ENCODE measurements at places on chromosomes 12 and 14.

GRCh38 chr14:64266239-64266638 is 27.9 kb downstream of the ESR2 start:
- no peak for DNase-seq

DNA sequence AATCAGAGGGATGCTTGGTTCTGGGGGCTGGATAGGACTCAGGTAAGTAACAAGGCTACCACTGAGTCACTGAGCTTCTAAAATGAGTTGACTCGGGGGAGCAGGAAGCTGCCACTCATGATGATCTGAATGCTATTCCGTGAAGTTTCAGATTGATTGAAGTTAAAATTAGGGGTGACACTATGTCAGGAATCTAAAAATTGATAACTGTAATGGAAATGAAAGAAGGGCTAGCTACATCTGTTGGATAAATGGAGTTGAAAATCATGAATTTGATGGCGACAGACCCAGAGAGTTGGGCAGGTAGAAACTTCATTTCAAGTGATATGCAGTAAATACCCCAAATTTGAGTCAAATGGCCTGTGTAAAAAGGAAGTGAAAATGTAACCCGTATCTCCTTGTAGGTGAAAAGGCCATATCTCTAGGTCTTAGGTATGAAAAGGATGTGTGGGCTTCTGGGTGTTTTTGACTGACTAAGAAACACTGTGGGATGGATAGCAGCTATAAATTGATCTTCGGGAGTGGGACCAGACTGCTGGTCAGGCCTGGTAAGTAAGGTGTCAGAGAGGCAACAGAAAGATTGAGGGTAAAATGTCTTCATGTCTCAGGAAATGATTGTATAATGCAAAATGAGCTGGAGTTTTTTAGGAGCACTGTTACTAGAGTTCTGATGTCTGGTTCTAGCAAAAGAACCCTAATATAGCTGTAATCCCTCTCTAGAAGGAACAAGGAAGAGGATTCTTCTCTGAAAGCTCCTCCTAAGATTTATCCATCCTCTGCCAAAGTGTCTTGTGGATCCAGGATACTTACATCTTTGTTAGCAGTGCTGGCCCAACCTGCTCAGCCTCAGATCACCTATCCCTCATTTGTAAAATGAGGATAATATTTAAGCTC is 57.3 kb downstream of the DAD1 start:
- peak; percentile 65 for DNase-seq

- no peak for DNase-seq
Measured at GRCh38 chr14:99245564-99246511, 26.2 kb downstream of the BCL11B start.

DNA sequence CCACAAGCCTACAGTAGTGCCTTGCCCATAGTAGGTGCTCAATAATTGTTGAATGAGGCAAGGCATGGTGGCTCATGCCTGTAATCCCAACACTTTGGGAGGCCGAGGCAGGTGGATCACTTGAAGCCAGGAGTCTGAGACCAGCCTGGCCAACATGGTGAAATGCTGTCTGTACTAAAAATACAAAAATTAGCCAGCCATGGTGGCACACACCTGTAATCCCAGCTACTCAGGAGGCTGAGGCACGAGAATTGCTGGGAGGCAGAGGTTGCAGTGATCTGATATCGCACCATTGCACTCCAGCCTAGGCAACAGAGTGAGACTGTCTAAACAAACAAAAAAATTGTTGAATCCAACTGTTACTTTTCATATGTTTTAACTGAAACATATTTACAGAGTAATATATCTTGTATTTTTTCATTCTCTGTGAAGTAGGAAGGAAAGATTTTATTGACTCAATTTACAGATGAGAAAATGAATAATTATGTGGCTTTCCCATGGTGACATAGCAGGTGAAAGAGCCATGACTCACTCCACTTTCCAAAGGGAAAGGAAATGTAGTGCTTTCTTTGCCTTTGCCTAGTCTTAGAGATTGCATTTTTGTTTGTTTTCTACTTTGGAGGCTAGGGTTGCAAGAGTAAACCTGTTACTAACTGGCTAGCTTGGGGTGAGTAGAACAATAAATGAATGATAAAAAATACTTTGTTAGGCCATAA is 95.4 kb upstream of the SLC38A4 start:
- DNase-seq: no peak

- DNase-seq: no peak
Measured at GRCh38 chr12:21906919-21907493, 34.2 kb downstream of the ABCC9 start.

DNA sequence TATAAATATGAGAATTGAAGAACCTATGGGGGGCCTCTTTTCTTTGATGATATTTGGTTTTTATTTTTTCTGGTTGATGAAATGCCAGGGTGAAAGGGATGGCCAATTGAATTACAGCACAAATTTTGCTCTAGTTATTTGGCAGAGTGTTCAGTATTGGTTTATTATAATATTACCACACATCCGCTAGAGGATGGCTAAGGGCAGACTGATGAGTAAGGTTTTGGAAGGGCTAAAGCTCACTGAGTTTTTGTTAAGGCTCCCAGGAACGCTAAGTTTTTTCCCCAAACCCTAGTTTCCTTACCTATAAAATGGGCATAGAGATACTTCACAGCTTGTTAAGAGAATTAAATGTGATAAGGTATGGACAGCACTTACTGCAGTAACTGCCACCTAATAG is 34.3 kb upstream of the LRRC10 start:
- DNase-seq: no peak

- no peak for DNase-seq
Measured at GRCh38 chr12:122975790-122976647, 975 bp downstream of the OGFOD2 start.

GRCh38 chr12:3085341-3086139 is 8.4 kb downstream of the TSPAN9 start:
- no peak for DNase-seq

DNA sequence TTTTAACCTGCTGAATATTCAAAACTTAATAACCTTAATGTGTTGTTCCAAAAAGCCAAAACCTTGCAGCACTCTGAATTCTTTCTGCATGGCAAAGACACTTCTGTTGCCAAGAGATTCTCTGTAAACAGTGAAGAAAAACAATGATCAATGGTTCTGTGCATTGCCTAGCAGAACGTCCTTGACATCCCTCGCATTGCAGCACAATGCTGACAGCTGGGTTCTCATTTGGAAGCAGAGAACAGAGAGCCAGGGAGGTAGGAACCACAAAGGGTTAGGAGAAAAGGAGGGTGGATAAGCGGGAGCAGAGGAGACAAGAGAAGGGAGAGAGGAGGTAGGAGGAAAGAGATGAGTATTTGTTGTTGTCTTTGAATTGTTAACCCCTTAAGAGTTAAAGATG is 501.1 kb downstream of the NAV3 start:
- DNase-seq: no peak

DNA sequence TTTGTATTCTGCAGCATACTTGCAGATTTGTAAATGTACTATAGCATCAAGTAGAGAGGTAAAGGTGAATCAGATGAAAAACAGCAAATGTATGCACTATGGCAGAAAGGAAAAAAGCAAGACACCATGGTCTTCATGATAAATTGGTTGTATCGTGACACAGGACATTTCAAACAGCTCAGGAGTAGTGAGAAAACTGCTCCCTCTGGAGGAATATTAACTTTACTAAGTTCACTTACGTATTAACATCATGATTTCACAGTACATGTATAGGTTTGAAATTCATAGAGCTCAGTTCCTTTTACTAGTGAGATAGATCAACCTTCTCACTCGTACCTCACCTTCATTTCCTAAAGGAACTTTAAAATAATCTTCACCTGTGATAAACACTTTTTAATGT is 6.5 kb downstream of the MBIP start:
- DNase-seq: no peak

GRCh38 chr14:105864116-105864515 is 337.7 kb downstream of the TMEM121 start:
- no peak for DNase-seq

- no peak for DNase-seq
Measured at GRCh38 chr12:47825173-47825639, 5.5 kb upstream of the HDAC7 start.

GRCh38 chr14:94048691-94049624 is 22.8 kb downstream of the OTUB2 start:
- no peak for DNase-seq

GRCh38 chr12:130018614-130019013 is 114.8 kb upstream of the TMEM132D start:
- no peak for DNase-seq

DNA sequence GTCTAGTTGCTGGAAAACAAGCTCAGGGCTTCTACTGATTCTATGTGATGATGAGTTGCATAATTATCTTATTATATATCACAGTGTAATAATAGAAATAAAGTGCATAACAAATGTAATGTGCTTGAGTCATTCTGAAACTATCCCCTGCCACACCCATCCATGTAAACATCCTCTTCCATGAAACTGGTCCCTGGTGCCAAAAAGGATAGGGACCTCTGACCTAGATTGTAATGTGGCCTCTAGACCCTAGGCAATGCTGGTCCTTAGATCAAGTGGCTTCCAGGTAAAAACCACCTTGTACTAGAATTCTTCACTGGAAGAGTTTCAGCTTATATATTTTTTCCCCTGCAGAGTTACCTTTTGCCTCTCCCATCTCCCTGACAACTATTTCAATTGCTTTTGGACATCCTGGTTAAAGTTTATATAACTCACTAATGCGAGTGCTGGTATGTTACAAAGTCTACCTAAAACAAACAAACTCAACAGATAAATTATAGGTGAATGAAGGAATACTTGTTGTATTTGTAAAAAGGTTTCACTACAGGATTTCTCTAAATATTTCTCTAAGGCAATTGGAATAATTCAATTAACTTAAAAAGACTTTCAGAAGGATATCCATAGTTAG is 462.5 kb downstream of the NAV3 start:
- DNase-seq: no peak

DNA sequence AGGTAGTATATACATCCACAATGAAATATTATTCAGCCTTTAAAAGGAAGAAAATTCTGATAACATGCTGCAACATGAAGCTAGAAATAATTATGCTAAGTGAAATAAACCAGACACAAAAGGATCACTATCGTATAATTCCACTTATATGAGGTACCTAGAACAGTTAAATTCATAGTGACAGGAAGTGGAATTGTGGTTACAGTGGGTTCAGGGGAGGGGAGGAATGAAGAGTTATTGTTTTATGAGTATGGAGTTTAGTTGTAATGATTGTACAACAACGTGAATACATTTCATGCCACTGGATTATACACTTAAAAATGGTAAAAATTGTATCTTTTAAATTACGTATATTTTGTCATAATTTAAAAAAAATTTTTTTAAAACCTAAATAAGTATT is 21.0 kb downstream of the EEA1 start:
- DNase-seq: peak; percentile 44

- no peak for DNase-seq
Measured at GRCh38 chr12:62520361-62520760, 53.7 kb downstream of the MON2 start.

DNA sequence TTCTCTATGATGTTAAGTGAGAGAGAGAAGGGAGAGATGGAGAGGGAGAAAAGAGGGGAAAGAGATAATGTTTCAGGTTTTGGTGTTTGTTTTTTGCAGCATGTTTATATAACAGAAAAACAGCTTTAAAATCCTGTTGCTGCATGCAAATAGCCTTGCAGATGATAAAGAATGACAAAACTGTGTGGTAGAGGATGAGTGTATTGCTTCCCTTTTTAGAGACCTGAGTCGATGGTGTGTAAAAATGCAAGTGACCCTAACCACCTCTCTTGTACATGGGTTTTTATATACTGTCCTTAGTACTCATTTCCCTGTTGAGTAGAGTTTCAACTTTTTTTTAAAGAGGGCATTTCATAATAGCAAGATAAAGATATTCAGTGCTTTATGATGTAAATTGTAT is 249.1 kb downstream of the AKAP6 start:
- no peak for DNase-seq

GRCh38 chr12:11477110-11477509 is 81.7 kb upstream of the PRB2 start:
- DNase-seq: no peak

DNA sequence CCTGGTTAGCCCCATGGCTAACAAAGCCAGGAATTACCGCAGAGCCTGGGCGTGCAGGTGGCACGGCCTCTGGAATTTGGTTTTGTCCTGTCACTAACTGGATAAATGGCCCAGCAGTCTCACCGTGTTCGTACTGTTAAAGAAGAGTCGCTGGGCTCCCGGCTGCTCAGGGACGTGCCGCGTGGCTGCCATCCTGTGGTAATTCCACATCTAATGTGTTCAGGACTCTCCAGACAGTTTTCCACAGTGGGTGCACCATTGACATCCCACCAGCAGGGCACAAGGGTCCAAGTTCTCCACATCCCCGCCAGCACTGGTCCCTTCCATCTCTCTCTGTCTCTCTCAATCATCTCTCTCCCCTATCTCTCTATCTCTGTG is 19.6 kb downstream of the NOC4L start:
- DNase-seq: no peak

DNA sequence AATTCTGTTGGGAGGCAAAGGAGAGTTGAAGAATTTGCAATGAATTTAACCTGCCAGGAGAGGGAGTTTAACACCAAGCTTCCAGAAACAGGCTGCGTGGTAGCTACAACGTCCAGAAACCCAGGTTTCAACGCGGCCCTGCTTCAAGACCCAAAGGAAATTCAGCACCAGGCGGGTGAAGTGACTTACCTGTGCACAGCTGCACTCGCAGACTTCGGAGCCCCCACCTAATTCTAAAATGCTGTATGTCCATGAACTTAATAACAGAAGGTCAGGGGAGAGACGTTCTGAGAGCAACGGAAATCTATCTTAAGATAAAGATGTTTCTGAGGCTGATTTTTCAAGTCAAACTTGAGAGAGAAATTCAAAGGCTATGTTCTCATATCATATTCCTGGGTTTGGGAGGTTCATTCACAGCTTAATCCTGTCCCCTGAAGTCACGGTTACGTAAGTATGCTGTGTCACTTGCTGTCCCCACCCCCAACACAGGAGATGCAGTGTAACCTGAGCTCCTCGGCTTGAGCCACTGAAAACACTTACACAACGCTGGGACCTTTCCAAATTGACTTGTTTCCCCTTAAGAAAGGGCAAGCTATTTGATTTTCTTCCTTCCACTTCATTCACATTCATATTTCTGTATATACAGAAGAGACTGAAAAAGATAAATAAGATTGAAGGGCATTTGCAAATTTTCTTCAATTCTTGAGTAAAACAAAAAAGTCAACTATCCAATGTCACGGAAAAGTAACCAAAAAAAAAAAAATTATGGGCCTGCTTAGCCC is 22.7 kb downstream of the CLIP1 start:
- peak; percentile 68 for DNase-seq
